ENCODE measurements at places on chromosomes 2 and 18. TPM values are rescaled to one million over a fixed set of nuclear protein-coding genes. Genes with fewer than 3 reads are reported as not detected.

DNA sequence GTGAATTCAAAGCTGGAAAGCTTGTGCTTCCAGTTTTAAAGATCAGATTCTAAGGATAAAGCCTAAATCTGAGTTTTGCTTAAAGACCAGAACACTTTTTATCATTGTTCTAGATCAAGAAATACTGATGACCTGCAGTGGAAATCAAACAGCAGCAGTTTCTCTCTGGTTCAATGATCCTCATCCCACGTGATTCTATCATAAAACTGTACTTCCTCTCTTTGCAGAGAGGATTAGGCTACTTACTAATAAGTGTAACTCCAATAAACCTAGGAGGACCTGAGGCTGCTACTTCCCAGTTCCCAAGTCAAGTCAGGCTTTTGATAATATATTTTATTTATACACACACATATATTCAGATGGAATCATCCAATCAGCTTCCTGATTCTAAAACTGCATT, 81.9 kb downstream of the TCF4 start:
- DNase-seq, result no peak
- peaks cover 25% of the 10 kb centered on the region for H3K4me1 ChIP-seq
- H3K27ac ChIP-seq, result no peak overlapping the region
- no peak overlapping the region for H3K4me3 ChIP-seq
- no peaks in the 10 kb centered on the region for H3K36me3 ChIP-seq
- no peaks in the 10 kb centered on the region for H3K27me3 ChIP-seq

GRCh38 chr2:73339201-73339600, 45.9 kb upstream of the EGR4 start:
- H3K27ac ChIP-seq, result no peak overlapping the region
- H3K27me3 ChIP-seq, result no peaks in the 10 kb centered on the region
- H3K4me1 ChIP-seq, result no peaks in the 10 kb centered on the region
- no peak overlapping the region for H3K4me3 ChIP-seq

DNA sequence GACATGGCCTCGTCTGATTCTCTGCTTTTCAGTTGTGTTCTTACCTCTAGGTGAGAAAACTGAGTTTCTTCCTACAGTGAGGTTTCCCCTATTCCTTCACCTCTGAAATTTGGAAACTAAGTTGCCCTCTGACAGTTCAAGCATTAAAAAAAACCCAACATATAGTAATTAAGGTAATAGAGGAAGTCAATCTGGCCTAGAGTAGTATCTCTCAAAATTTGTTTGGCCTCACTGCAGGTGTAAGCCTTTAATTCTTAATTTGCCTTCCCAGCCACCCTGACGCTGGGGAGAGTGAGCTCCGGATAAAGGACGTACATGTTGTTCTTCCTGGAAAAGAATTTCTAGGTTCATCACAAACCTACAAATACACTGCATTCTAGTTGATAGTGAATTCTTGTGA, 1.4 kb downstream of the CAD start:
- no peaks in the 10 kb centered on the region for H3K27me3 ChIP-seq
- H3K27ac ChIP-seq, result no peak overlapping the region
- H3K36me3 ChIP-seq, result peaks cover 9% of the 10 kb centered on the region
- H3K4me3 ChIP-seq, result no peak overlapping the region
- H3K4me1 ChIP-seq, result peaks cover 14% of the 10 kb centered on the region

- no peak overlapping the region for H3K27ac ChIP-seq
- no peaks in the 10 kb centered on the region for H3K36me3 ChIP-seq
- no peak overlapping the region for H3K4me3 ChIP-seq
- DNase-seq, result no peak
These were observed 97.0 kb downstream of the CABLES1 start for GRCh38 chr18:23232331-23232730.

DNA sequence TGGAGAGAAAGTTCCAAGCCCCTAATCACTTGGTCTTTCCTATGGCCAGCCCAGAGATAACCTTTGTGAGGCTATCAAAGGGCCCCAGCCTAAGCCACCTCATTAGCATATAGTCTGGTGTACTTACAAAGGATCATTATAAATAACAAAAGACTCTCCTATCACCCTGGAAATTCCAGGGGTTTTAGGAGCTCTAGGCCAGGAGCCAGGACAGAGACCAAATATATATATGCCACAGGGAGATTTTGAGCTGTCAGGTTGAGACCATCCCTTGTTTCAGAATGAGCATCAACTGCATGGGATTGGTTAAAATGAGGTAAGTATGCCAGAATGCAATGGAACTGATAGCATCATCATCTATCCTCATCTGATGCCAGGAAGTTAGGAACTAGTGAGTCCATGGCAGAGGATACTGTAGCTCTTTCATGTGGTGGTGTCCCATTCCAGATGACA, 32.1 kb upstream of the CHRNA1 start:
- no peak overlapping the region for H3K4me3 ChIP-seq
- H3K27ac ChIP-seq, result no peak overlapping the region
- no peaks in the 10 kb centered on the region for H3K4me1 ChIP-seq
- H3K36me3 ChIP-seq, result no peaks in the 10 kb centered on the region
- no peak for DNase-seq

- H3K27ac ChIP-seq, result no peak overlapping the region
- no peak for DNase-seq
- H3K36me3 ChIP-seq, result no peaks in the 10 kb centered on the region
- no peak overlapping the region for H3K4me3 ChIP-seq
These were observed 407.4 kb downstream of the GRB14 start for GRCh38 chr2:164213916-164214315.

- H3K27me3 ChIP-seq, result no peaks in the 10 kb centered on the region
- DNase-seq, result no peak
- H3K27ac ChIP-seq, result no peak overlapping the region
- no peak overlapping the region for H3K4me3 ChIP-seq
These were observed 57.6 kb downstream of the BMP10 start for GRCh38 chr2:68813596-68813995.

GRCh38 chr2:241157841-241158545, 7.7 kb downstream of the PPP1R7 start:
- DNase-seq, result no peak
- no peak overlapping the region for H3K4me3 ChIP-seq
- H3K27me3 ChIP-seq, result no peaks in the 10 kb centered on the region
- peaks cover 10% of the 10 kb centered on the region for H3K4me1 ChIP-seq
- H3K36me3 ChIP-seq, result peaks cover 63% of the 10 kb centered on the region

DNA sequence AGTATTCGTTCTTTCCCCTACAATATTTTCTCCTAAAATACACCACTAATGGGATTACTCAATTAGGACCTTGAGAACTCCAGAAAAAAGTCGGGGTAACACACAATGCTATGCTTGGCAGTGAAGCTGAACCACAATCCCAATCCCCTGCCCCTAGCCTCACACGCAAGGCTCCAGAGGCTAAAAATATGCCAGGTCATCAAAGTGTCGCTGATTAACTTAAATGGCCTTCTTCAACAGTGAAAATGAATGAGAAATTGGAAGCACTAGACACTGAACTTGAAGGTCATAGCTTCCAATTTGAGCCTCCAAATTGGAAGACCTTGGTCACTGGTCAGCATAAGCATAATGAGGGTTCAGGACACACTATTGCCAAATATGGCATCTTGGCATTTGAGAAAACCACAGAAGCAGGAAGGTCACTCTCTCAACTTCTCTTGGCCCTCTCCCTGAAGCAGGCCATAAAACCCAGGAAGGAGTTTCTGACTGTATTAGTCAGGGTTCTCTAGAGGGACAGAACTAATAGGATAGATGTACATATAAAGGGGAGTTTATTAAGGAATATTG, 86.0 kb upstream of the SATB2 start:
- no peaks in the 10 kb centered on the region for H3K27me3 ChIP-seq
- no peak for DNase-seq
- no peaks in the 10 kb centered on the region for H3K4me1 ChIP-seq
- no peak overlapping the region for H3K27ac ChIP-seq
- no peaks in the 10 kb centered on the region for H3K36me3 ChIP-seq

GRCh38 chr2:43059183-43059897, 167.1 kb downstream of the ZFP36L2 start:
- no peak overlapping the region for H3K4me3 ChIP-seq
- H3K27me3 ChIP-seq, result no peaks in the 10 kb centered on the region
- peaks cover 6% of the 10 kb centered on the region for H3K4me1 ChIP-seq
- no peak overlapping the region for H3K27ac ChIP-seq

- no peak for DNase-seq
- no peaks in the 10 kb centered on the region for H3K36me3 ChIP-seq
- H3K27ac ChIP-seq, result no peak overlapping the region
- H3K27me3 ChIP-seq, result no peaks in the 10 kb centered on the region
- H3K4me1 ChIP-seq, result no peaks in the 10 kb centered on the region
- H3K4me3 ChIP-seq, result no peak overlapping the region
These were observed 259.5 kb downstream of the MREG start for GRCh38 chr2:215753808-215754207.

- DNase-seq, result no peak
- H3K36me3 ChIP-seq, result no peaks in the 10 kb centered on the region
- H3K4me3 ChIP-seq, result no peak overlapping the region
- H3K27me3 ChIP-seq, result no peaks in the 10 kb centered on the region
These were observed 212.0 kb upstream of the MYT1L start for GRCh38 chr2:2542966-2543611.

DNA sequence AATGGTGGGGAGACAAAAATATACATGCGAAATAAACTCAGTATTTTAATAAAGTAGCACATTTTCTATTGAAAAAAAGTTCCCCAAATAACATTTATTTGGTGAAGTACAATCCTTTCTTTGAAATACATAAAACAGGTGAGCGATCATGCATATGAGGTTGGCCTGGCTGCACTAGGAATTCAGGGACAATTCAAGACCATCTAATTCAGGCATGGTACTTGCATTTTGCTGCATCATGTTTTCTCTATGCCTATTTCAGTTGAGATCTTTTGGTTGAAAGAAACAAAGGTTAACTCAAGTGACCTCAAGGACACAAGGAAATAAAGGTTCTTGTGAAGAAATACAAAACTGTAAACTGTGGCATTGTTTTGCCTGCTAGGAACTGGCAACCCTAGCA, 19.8 kb upstream of the TAF4B start:
- no peaks in the 10 kb centered on the region for H3K4me1 ChIP-seq
- H3K36me3 ChIP-seq, result no peaks in the 10 kb centered on the region
- no peak overlapping the region for H3K4me3 ChIP-seq
- no peaks in the 10 kb centered on the region for H3K27me3 ChIP-seq
- no peak overlapping the region for H3K27ac ChIP-seq

DNA sequence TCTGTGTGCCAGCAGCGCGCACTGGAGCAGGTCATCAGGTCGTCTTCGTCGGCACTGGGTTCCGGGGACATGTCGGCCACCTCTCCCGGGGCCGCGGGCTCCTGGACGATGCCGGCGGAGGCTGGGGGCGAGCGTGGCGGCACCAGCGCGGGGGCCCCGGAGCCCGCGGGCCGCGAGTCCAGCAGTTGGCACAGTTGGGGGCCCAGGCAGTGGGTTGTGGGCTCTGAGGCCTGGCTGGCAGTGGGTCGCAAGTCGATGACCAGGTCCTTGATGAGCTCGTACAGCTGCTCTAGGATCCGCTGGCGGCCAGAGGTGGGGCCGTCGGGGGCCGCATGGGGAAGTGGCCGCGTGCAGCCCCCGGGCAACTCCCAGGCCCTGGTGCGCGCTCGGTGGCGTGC, 300.5 kb downstream of the CCDC74A start:
- H3K36me3 ChIP-seq, result no peaks in the 10 kb centered on the region
- H3K27me3 ChIP-seq, result peaks cover 3% of the 10 kb centered on the region
- no peak overlapping the region for H3K27ac ChIP-seq
- H3K4me1 ChIP-seq, result no peaks in the 10 kb centered on the region
- no peak overlapping the region for H3K4me3 ChIP-seq
- no peak for DNase-seq

DNA sequence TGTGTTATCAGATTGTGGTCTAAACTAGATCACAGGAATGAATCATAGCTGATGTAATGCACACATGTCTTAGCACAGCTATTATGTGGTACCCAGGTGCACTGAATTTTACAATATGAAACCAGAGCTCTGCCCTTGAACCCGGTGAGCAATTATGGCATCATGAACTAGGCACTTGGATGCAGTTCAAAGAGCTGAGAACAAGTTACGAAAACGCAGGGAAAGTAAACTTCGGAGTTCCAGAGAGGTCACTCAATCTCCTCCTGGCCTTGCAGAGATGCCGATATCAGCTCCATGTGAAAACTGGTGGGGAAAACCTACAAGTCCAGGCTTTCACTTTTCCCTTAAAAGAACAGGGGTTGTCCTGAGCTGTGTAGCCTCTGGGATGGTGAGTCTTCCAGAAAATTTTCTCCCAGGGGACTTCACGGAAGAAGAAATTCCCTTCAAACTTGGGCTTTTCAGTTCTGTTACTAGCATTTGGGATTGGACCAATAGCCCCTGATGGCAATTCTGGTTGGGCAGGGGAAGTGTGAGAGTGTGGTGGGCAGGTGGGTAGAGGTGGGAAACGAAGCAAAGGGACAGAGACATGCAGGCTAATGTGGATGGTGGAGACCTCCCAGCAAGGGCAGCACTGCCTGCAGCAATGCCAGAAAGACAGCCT, 71.1 kb upstream of the SH3BP4 start:
- no peaks in the 10 kb centered on the region for H3K4me1 ChIP-seq
- H3K4me3 ChIP-seq, result no peak overlapping the region
- no peaks in the 10 kb centered on the region for H3K27me3 ChIP-seq
- no peak overlapping the region for H3K27ac ChIP-seq

DNA sequence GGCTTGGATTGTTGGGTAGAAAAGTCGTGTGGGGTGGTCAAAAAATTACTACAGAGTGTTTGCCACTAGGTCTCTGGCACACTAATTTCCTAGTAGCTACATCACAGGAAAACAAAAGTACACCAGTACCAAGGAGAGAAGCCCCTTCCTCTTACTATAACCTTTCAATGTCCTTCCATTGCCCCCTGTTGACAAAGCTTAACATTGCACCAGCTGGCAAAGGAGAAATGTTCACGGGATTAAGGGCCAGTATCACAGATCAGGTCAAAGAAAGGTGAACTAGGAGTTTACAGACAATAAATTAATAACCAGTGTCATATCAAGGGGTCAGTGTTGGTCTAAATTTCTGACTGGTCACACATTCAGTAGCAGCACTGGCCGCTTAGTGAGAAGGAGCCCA, 1139.6 kb upstream of the FAM98A start:
- H3K27me3 ChIP-seq, result no peaks in the 10 kb centered on the region
- H3K4me3 ChIP-seq, result no peak overlapping the region
- no peak overlapping the region for H3K27ac ChIP-seq
- H3K36me3 ChIP-seq, result no peaks in the 10 kb centered on the region
- no peaks in the 10 kb centered on the region for H3K4me1 ChIP-seq
- DNase-seq, result no peak

DNA sequence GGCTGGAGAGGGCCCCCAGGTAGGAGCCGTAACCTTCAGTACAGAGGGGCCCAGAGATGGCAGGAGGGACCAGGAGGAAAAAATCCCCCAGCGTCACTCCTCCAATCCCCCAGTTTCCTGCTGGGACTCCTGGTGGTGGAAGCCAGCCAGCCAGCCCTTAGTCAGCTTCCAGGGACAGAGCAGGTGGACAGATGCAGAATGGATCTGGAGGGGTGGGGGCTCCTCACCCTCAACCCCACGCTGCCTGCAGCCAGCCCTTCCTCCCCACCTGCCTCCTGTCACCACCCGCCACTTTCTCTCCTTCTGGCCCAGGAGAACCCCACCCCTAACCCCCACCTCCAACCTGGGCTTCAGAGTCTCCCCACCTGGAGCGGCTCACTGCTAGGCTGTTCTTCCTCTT, 21.1 kb downstream of the EMX1 start:
- no peaks in the 10 kb centered on the region for H3K27me3 ChIP-seq
- no peak for DNase-seq
- H3K4me1 ChIP-seq, result no peaks in the 10 kb centered on the region
- H3K27ac ChIP-seq, result no peak overlapping the region

CACNB4 gene
- total RNA-seq, result 0.21 TPM

FEV gene
- not detected for total RNA-seq

G6PC2 gene
- not detected for total RNA-seq

SERPINB12 gene
- not detected for total RNA-seq

CRYGC gene
- not detected for total RNA-seq

NOSTRIN gene
- total RNA-seq, result 4.7 TPM

CLIP4 gene
- 68.2 TPM for total RNA-seq

RAD51AP2 gene
- not detected for total RNA-seq
